ENCODE measurements at places on chromosomes 4 and X.

GRCh38 chr4:81913427-81913879, 441.7 kb upstream of the RASGEF1B start:
- no peak for DNase-seq

DNA sequence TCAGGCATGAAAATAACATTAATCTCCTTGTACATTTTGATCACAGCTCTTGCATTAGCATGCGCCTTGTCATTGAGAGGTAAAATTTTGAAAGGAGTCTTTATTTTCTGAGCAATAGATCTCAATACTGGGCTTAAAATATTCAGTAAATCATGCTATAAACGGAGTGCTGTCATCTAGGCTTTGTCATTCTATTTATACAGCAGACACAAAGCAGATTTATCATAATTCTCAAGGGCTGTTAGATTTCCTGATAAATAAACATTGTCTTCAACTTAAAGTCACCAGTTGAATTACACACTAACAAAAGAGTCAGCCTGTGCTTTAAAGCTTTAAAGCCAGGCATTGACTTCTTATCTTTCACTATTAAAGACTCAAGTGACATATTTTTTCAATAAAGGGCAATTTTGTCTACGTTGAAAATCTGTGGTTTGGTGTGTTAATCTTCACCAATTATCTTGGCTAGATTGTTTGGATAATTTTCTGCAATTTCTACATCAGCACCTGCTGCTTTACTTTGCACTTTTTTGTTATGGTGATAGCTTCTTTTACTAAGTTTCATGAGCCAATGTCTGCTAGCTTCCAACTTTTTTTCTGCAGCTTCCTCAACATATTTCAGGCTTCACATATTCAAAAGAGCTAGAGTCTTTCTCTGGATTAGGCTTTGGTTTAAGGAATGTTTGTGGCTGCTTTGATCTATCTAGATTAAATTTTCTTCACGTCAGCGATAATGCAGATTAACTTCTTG, 27.9 kb upstream of the UGT2B4 start:
- DNase-seq, result no peak

DNA sequence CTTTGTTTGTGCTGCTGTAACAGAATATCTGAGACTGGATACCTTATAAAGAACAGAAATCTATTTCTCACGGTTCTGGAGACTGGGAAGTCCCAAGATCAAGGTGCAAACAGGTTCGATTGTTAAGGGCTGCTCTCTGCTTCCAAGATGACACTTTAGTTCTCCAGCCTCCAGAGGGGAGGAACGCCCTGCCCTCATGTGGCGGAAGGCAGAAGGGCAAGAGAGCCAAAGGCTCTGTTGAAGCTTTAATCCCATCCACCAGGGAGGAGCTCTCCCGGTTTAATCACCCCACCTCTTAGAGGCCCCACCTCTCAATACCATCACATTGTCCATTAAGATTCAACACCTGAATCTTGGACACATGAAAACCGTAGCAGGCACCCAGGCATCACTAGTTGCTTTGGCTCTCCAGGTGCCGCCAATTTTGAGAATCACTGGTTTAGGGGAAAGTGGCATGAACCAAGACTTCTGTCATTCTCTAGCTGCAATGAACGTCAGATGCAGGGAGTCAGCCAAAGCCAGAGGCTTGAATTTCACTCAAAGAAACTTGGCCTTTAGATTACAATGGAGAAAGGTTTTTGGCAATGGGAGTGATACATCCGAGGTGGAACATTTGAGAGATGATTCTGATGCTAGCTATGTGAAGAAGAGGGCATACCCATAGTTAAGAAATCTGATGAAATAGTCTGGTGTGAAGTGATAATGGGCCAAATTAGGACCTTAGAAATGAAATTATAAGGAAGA, 15.7 kb downstream of the FHL1 start:
- DNase-seq, result peak; percentile 83

- DNase-seq, result no peak
Measured at GRCh38 chr4:185227713-185228278, 18.4 kb downstream of the SNX25 start.

- DNase-seq, result no peak
Measured at GRCh38 chr4:18847249-18847890, 825.8 kb upstream of the LCORL start.
